IPS DF 6.9 (cell line): ENCODE measurements at places on chromosomes 16 and 17.

DNA sequence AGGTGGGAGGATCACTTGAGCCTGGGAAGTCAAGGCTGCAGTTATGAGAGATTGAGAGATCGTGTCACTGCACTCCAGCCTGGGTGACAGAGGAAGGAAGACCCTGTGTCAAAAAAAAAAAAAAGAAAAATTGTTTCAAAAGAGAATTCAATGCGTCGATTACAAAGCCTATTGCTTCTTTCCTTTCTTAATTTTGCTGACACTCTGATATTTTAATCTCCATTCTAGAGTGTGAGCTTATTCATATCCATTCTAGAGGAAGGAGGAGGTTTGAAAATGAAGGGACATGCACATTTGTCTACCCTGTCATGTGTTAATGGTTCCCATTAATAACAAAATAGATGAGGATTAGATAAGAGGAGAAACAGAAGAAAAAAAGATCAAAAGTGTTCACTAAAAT is 63.1 kb downstream of the PCTP start:
- no peak for DNase-seq

DNA sequence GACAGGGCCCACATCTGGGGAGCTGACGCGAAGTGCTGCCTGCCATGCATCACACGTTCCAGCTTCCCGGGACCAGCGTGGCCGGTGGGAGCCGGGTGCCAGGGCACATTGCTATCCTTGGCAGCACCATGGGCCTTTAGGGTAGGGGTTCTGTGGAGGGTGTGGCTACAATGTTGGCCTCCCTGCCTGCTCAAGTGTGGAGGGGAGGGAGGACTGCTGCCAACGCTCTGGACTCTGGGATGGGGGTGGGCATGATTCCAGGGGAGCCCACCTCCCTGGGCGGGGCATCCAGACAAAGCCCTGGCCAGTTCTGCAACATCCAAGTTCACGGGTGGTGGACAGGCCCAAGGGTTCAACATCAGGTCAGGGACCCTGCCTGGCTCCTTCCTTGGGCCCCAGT is 13.9 kb downstream of the GRB7 start:
- DNase-seq, result no peak

DNA sequence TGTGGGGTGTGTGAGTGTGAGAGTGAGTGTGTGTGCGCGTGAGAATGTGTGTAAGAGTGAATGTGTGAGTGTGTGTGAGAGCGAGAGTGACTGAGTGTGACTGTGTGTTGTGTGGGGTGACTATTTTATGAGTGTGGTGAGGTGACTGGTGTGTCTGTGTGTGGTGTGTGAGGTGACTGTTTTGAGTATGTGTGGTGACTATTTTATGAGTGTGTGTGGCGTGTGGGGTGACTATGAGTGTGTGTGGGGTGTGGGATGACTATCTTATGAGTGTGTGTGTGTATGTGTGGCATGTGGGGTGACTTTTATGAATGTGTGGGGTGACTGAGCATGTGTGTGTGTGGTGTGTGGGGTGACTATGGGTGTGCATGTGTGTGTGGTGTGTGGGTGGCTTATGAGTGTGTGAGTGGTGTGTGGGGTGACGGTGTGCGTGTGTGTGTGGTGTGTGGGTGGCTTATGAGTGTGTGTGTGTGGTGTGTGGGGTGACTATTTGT is 152.9 kb upstream of the PLCG2 start:
- DNase-seq, result no peak

GRCh38 chr17:73165616-73166404 is 1.0 kb downstream of the SSTR2 start:
- DNase-seq, result no peak

DNA sequence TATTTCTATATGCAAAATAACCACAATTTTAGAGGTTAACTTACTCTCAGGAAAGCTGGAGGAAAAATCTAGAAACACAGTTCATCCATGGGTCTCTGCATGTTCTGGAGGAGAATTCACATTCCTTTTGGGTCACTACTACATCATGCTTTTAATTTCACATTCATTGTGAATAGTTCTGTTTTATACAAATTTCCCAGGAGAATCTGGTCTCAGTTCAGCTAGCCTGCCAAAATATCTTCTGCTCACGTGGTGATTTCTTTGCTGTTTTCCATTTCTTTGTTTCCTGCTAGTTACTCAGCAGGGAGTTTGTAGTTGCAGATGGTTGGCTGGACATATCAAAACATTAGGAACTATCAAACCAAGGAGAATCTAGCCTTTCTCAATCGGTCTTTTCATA is at the start of gene ABCA9:
Gene ABCA9 (minus strand): TSS at position 106 of the 400 bp plus-strand sequence. CDS start 9,801 bp downstream, outside the sequence.
- no peak for DNase-seq
